ENCODE measurements at places on chromosomes 6 and 20. TPM values are rescaled to one million over a fixed set of nuclear protein-coding genes. Genes with fewer than 3 reads are reported as not detected.

DNA sequence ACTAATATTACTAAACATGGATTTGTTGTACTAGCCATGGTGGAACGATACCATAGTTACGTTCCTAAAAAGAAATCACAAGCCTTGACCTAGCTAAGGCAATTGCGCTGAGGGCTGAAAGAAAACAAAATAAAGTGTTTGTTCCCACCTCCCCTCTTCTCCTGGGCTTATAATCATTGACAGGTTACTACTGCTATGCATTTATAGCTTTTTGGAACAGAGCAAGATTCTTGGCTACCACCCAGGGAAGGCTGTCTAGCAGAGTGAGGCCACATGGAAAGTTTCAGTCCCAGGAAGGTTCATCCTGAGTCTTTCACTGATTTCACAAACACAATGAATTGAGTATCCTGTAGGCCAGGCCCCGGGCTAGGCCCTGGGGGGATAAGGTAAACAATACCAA lies 84.6 kb downstream of the TMEM170B start:
- H3K27me3 ChIP-seq: no peaks in the 10 kb centered on the region
- no peak overlapping the region for H3K4me3 ChIP-seq
- H3K4me1 ChIP-seq: peaks cover 8% of the 10 kb centered on the region
- DNase-seq: no peak
- no peak overlapping the region for H3K27ac ChIP-seq
- no peaks in the 10 kb centered on the region for H3K36me3 ChIP-seq

Gene SNAI1
- total RNA-seq: 13.0 TPM

Gene PRDM1
- total RNA-seq: 0.29 TPM

Gene LINC00237
- total RNA-seq: not detected

DNA sequence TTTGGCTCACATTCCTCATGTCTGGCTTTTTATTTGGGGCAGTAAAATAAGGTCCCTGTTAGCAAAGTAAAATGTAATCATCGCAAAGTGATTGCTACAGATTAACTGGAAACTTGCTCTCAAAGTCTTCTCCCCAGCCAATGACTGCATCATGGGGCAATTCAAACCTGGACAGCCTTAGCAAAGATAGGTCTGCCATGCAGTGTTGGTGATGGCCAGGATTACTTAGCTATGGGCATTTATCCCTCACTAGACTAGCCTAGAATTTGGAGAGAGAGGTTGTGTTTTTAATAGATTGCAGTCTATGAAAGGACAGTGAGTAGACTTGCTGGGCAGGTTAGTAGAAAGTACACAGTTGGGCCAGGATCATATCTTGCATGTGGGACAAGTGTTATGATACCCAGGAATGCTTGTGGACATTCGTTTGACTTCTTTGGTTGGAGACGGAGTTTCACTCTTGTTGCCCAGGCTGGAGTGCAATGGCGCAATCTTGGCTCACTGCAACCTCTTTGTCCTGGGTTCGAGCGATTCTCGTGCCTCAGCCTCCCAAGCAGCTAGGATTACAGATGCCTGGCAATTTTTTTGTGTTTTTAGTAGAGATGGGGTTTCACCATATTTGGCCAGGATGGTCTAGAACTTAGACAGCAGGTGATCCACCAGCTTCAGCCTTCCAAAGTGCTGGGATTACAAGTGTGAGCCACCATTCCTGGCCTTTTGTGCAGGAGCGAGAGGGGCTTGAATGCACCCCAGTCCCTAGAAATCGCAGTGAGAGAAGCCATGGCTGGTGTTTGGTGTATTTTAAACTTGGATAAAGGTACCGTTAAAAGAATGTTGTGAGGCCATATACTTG lies 3.4 kb downstream of the RPS12 start:
- peaks cover 49% of the 10 kb centered on the region for H3K36me3 ChIP-seq
- H3K4me3 ChIP-seq: no peak overlapping the region
- H3K4me1 ChIP-seq: peaks cover 53% of the 10 kb centered on the region
- no peak for DNase-seq
- H3K27ac ChIP-seq: no peak overlapping the region

DNA sequence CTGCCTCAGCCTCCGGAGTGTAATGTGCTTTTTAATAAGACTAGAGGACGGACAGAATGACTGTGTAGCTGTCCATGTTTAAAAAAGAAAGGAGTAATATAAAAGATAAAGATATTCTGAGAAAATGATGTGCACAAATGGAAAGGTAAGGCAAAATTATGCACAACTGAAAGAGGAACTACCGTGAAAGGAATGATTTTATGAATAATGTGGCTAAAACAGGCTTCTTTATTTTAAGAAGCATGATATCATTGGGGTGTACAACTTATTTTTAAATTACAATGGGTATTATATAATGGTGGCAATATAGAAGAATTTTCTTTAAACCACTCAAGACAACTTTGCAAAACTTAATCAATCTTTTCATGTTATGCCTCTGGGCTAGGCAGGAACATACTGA lies 78.1 kb downstream of the FIG4 start:
- peaks cover 22% of the 10 kb centered on the region for H3K36me3 ChIP-seq
- peaks cover 10% of the 10 kb centered on the region for H3K4me1 ChIP-seq
- no peak overlapping the region for H3K4me3 ChIP-seq
- no peaks in the 10 kb centered on the region for H3K27me3 ChIP-seq

GRCh38 chr6:156832231-156832647 lies 55.1 kb downstream of the ARID1B start:
- DNase-seq: no peak
- no peak overlapping the region for H3K4me3 ChIP-seq
- peaks cover 57% of the 10 kb centered on the region for H3K4me1 ChIP-seq
- peak overlapping the region; percentile 66 for H3K27ac ChIP-seq
- H3K36me3 ChIP-seq: peaks cover 10% of the 10 kb centered on the region

GRCh38 chr20:40797425-40797824 lies 108.4 kb upstream of the MAFB start:
- H3K4me1 ChIP-seq: no peaks in the 10 kb centered on the region
- no peak overlapping the region for H3K27ac ChIP-seq
- H3K36me3 ChIP-seq: no peaks in the 10 kb centered on the region
- DNase-seq: peak; percentile 11
- H3K4me3 ChIP-seq: no peak overlapping the region

- peaks cover 13% of the 10 kb centered on the region for H3K27me3 ChIP-seq
- no peak overlapping the region for H3K27ac ChIP-seq
These were observed 168.6 kb upstream of the GGTLC1 start for GRCh38 chr20:24157213-24157612.

DNA sequence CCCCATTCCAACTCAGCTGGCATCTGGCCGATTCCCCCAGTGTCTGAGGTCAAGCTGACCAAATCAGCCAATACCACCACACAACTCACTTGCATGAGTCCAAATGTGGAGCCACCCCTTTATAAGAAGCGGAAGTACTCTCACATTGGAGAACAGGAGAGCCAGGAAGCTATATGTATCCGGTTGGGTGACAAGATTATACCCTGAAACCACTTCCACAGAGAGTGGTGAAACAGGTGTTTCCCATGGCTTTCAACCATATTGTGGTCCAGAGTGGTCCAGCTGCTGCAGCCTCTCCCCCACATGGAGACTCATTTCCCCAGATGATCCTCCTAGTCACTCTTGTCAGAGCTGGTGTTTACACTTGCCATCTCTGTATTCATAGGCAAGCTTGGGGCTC lies 24.0 kb upstream of the SERINC1 start:
- DNase-seq: no peak
- H3K27ac ChIP-seq: no peak overlapping the region
- peaks cover 3% of the 10 kb centered on the region for H3K4me1 ChIP-seq
- no peak overlapping the region for H3K4me3 ChIP-seq

DNA sequence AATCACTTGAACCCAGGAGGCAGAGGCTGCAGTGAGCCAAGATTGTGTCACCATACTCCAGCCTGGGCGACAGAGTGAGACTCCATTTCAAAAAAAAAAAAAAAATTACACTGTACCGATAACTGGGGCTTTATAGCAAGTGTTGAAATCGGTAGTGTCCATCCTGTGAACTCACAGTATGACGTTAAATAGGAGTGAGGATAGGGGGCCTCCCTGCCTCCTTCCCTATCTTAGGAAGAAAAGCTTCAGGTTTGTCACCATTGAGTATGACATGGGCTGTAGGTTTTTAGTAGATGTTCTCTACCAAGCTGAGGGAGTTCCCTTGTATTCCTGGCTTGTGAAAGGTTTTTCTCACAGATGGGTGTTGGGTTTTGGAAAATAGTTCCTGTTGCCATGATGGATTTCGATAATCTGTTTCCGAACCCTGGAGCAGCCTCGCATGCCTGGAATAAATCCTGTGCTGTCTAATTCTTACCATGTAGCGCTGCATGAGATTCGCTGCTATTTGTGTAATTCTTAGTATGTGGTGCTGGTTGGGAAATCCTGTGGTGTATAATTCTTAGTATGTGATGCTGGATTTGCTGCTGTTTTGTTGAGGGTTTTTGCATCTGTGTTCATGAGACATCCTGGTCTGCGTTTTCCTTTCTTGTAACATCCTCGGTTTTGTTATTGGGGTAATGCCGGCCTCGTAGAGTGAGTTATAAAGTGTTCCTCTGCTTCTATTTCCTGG lies 23.6 kb downstream of the NTSR1 start:
- no peaks in the 10 kb centered on the region for H3K36me3 ChIP-seq
- H3K4me1 ChIP-seq: no peaks in the 10 kb centered on the region

Gene GGT7
- 32.8 TPM for total RNA-seq

Gene C6orf15
- total RNA-seq: not detected

DNA sequence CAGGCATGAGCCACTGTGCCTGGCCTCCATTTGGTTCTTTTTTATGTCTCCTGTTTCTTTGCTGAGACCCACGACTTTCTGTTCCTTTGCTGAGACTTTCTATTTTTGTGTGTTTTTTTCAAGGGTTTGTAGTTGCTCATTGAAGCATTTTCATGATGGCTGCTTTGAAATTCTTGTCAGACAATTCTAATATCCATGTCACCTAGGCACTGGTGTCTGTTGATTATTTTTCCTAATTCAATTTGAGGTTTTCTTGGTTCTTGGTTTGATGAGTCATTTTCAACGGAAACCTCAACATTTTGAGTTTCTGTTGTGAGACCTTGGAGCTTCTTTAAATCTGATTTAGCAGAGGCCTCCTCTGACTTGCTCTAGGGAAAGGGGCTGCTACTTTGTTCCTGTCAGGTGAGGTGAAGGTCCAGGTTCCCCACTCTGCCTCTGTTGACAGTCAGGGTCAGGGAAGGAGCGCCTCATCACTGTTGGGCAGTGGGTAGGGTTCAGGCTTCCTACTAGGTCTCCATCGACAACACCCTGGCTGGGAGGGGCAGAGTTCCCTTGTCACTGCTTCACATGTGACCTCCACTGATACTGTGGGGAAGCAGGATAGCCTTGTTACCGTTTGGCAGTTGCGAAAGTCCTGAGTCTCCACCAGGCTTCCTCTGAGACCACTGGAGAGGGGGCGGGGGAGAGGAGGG lies 67.2 kb upstream of the RNF24 start:
- H3K27ac ChIP-seq: peak overlapping the region; percentile 63
- DNase-seq: peak; percentile 60
- H3K36me3 ChIP-seq: peaks cover 3% of the 10 kb centered on the region
- H3K4me1 ChIP-seq: peaks cover 30% of the 10 kb centered on the region
- H3K4me3 ChIP-seq: no peak overlapping the region

DNA sequence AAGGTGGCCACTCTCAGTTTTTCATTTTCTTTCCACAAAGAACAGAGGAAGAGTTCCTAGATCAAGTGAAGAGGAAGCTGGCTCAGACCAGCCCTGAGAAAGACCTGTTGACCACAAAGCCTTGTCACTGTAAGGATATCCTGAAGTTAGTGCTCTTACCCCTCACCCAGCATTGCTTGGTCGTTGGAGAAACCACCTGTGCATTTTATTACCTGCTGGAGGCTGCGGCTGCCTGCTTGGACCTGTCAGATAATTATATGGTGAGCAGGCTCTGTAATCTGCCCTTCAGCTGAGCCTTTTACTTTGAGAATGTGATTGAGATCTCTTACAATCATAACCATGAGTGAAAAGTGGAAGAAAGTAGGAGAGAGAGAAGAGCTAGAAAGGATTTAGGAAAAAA lies 21.9 kb downstream of the TREML1 start:
- DNase-seq: no peak
- H3K27ac ChIP-seq: no peak overlapping the region
- H3K27me3 ChIP-seq: no peaks in the 10 kb centered on the region

- H3K27ac ChIP-seq: no peak overlapping the region
- no peaks in the 10 kb centered on the region for H3K27me3 ChIP-seq
- no peak for DNase-seq
- no peak overlapping the region for H3K4me3 ChIP-seq
- peaks cover 57% of the 10 kb centered on the region for H3K36me3 ChIP-seq
These were observed 21.7 kb downstream of the CST7 start for GRCh38 chr20:24970754-24971153.
